ENCODE measurements at places on chromosomes 7 and 10. TPM values are rescaled to one million over a fixed set of nuclear protein-coding genes. Genes with fewer than 3 reads are reported as not detected.

The ABCA13 gene
- 12.1 TPM for total RNA-seq

The ABCB4 gene
- total RNA-seq, result not detected

The PDE1C gene
- 34.0 TPM for total RNA-seq

The ACTL6B gene
- total RNA-seq, result not detected

The ADAMTS14 gene
- total RNA-seq, result 0.12 TPM

Measured in Calu3 (cell line).